Stimulated activated CD4-positive, alpha-beta T cell treated with anti-CD3 and anti-CD28 coated beads, Interleukin-1b, Interleukin-23, amount 100 ng/mL, for 4 hours (primary cell): ENCODE measurements at places on chromosomes 5 and 9.

DNA sequence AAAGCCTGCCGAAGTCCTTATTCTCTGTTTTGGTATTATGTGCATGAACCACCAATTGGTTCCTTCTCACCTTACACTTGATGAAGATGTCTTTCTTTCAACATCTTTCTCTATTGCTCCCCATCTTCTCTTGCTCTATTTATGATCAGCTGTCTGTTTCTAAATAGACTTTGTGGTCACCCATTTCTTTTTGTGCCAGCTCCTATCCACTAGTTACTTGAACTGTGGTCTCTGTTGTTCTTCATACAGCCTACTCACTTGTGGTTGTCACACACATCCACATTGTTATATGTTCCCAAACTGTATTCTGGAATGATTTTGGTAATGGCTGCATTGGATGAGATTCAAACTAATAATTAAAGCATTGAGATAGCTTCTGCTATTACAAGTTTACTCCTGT lies 11.4 kb downstream of the VCAN start:
- no peak for DNase-seq

- peak; percentile 12 for DNase-seq
These were observed 828 bp downstream of the ZSWIM6 start for GRCh38 chr5:61332851-61333320.

- no peak for DNase-seq
These were observed 2.0 kb upstream of the EBF1 start for GRCh38 chr5:159101685-159102084.

DNA sequence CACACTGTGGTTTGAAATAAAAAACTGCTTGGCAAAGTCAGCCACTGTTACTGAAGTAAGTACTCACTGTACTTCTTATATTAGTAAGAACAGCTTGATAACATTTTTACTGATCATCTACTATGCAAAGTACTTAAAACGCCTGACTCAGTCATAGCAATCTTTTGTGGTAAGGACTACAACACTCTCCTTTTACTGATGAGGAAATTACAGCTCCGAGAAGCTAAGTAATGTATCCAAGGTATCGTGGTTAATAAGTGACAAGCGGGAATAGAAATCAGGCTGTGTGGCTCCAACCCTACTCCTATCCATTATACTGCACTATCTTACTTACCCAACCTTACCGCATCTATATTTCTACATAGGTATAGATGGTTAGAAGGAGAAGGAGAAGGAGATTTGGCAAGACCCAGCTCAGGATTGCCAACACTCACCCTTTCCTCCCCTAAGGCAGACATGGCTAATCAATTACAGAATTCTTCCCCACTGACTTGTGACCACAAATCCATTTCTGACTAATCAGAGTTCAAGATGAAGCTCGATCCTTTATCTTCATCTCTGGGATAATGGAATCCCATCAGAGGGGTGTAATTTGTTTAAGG lies 281.4 kb downstream of the SPOCK1 start:
- no peak for DNase-seq

DNA sequence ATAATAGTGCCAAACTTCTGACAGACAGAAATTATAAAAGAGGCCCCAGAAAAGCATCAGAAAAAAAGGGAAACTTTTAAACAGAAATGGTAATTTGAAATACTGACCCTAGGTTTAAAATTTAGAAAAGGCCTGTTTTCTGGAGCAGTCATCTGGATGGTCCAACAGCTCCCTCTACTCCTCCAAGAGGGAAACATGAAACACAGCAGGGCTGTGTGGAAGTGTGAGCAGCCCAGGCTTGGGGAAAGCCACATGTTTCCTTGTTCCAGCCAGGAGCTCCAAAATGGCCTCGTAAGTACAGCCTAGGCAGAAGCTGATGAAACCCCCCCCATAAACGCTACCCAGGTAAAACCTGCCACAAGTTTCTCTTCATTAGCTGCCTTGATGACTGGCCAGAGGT lies 499.3 kb upstream of the ADAMTS16 start:
- no peak for DNase-seq

DNA sequence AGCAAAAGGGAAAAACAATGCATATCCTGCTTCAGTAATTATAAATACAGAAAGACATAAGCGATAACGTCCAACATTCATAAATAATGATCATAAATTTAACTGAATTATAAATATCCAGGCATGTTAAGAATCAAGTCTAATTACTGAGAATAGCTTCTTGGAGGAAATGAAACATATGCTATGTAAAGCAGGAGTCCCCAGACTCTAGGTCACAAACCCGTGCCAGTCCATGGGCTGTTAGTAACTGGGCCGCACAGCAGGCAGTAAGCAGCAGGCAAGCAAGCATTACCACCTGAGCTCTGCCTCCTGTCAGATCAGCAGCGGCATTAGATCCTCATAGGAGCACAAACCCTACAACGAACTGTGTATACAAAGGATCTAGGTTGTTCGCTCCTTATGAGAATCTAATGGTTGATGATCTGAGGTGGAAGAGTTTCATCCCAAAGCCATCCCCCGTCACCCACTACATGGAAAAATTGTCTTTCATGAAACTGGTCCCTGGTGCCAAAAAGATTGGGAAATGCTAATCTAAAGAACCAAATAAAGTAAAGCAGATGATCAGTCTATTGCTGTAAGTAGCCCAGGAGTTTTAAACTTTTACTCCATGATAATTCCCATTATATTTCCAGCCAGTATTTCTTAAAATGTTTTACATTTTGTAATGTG lies 50.4 kb downstream of the CERT1 start:
- DNase-seq = no peak

DNA sequence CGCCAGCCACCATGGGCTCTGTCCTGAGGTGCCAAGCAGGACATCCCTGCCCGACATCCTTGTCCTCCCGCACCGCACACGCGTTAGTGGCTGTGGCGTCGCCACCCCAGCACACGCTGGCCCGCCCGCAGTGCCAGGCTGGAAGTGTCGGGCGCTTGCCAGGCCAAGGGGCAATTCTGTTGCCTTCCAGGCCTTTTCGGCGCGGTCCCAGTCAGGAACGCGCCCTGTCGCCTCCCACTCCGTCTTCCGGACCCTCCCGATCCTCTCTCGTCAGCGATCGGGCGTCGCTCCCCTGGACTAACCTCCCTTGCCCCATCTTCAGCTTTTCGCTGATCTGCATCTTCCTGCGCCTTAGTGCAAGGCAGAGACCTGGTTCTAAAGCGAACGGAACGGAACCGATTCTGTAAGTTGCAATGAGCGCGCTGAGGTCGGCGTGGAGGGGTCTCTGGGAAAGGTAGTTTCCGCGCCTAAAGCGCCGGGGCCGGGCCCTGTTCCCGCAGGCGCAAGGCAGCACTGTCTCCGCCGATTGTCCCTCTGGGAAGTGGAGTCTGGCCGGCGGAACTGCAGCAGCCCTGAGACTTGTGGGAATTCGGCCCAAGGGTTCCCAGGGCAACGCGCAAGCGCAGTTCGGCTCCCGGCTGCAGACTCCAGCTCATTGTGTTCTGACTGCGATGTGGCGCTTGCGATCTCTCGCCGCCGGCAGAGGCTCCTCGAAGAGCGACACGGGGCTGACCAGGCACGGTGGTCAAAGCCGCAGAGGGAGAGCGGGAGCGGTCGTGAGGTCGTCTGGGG lies at the start of gene ZNF454:
TSS of gene ZNF454 (plus strand) at position 630 of the 792 bp plus-strand sequence. CDS start 1,594 bp downstream, outside the sequence.
- DNase-seq = no peak

GRCh38 chr9:114735704-114736103 lies 53.7 kb upstream of the TEX48 start:
- no peak for DNase-seq

- no peak for DNase-seq
These were observed 106.2 kb upstream of the SLC24A2 start for GRCh38 chr9:19895006-19895405.

DNA sequence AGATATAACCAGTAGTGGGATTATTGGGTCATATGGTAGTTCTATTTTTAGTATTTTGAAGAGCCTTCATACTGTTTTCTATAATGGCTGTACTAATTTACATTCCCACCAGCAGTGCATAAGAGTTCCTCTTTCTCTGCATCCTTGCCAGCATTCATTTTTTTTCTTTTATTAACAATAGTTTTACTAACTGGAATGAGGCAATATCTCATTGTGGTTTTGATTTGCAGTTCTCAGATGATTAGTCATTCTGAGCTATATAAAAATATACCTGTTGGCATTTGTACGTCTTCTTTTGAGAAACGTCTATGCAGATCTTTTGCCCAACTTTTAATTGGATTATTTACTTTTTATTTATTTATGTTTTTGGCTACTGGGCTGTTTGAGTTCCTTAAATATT lies 1579.3 kb upstream of the CDH6 start:
- DNase-seq = no peak

DNA sequence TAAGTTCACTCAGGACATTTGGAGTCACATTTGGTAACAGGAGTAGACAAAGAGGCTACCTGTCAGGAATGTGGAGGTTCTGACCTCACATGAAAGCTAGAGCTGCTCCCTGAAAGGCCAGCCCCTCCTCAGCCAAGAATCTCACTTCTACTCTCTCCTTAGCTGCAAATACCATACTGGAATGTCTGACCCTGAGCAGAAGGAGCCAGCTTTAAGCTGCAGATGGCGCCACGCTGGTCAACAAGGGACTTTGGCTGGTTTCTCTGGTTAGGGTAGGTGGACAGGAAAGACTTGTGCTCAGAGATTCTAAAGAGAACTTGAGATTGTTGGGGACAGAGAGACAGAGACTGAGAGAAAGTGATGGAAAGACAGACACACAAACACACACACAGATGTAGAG lies 21.9 kb downstream of the ASTN2 start:
- no peak for DNase-seq

GRCh38 chr9:504921-505740 lies 290.5 kb downstream of the DOCK8 start:
- no peak for DNase-seq

DNA sequence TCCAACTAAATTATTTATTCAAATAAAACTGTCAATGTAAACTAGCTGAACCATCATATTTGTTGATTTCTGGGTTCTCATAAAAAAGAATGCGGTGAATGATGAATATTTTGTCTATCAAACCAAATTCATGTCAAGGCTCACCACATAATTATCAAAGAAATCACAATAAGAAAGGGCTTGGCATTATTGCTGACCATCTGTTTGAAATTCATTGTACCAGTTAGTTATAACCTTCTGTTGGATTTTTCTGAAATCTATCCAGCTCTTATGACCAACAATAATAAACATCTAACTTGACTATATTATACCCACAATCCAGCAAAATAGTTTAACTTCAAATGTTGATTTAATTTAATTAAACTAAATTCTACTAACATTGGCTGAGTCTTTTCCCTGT lies 53.1 kb downstream of the GABRA1 start:
- no peak for DNase-seq

GRCh38 chr5:161380486-161380885 lies 166.0 kb downstream of the GABRB2 start:
- no peak for DNase-seq

DNA sequence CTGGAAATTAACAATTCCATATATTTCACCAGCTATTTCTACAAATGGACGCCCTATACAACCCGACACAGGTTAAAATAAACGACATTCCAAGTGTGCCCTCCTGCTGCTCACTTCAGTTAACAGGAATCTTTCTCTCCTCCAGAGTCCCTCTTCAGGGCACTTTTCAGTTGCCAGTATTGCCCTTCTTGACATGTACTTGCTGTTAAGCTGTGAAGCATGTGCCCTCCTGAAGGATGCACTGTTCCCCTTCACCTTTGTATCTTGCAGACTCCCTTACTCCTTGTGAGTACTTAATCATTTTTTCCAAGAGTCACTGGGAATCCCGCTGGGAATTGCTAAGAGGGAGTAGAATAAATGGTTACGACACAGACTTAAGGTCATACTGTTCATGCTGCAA lies 364.1 kb downstream of the CTNND2 start:
- DNase-seq = no peak

- no peak for DNase-seq
These were observed 36.0 kb upstream of the BARHL1 start for GRCh38 chr9:132546148-132547051.

- no peak for DNase-seq
These were observed 70.8 kb upstream of the UNC5A start for GRCh38 chr5:176739461-176740051.

DNA sequence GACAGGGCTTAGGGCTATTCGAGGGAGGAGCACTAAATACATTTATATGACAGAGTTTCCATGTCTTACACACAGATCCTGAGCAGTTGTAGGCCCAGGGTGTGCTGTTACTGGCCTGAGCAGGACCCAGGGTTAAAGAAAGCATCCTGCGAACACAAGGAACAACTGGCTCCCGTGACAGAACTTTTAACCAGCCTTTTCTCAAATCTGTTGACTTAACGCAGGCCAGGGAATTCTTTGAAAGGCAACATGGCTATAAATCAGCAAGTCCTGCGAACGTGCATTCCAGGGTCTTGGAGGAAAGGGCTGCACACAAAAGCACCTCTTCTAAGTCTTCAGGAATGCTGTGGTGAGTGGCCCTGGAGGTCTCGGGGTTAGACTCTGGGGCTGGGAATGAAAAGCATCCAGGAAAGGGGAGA lies 45.2 kb upstream of the ANKRD55 start:
- no peak for DNase-seq

- DNase-seq = no peak
These were observed 258.1 kb upstream of the EDIL3 start for GRCh38 chr5:84642795-84643194.

DNA sequence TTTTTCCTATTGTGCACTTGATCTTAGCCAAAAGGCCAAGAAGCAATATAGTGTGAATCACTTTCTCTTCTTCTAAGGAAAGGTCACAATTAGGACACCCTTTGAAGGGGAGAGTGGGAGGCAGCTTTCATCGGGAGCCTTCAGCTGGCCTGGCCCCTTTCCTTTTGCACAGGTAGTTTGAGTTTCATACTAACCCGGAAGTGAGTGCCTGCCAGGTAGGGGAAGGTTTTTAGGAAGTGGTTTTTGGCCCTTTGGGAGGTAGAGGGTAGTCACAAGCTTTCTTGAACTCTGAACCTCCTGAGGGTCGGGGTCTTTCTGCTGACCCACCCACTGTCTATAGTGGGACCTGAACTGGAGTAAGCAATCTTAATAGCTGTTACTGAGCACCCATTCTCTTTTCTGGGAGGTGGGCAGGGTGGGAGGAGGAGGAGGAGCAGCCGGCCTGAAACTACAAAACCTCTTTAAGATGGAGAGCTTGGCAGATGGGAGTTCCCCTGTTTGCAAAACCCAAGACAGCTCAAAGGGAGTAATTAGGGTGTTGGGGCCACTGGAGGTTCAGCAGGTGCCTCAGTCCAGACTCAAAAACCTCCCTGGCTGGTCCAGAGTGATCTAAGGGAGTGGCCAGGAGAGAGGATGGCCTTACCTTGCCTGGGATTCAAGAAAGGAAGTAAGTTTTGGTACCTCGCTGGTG lies 6.0 kb downstream of the LARP1 start:
- no peak for DNase-seq

- DNase-seq = no peak
These were observed 49.1 kb upstream of the RNU6ATAC start for GRCh38 chr9:134213508-134213850.

- no peak for DNase-seq
These were observed 23.6 kb upstream of the CEP72 start for GRCh38 chr5:588406-588995.

DNA sequence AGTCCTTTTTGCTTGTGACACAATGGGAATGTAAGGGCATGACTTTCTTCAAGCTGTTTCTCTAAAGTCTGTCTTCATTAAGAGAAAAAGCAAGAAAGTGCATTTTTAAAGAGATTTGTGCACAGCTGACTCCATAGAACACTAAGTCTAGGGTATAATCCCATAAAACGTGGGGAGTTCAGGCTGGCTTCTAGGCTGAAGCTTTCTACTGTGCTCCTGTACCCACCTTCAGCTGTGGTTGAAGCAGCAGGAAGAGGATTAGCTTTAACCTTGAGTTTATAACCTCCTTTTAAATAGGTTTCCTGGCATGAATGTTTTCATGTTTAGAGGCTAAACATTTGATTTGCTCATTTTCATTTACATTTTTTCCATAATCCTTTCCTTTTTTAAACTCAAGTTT lies 126.4 kb downstream of the HACD4 start:
- no peak for DNase-seq

GRCh38 chr9:4292781-4293180 lies 7.1 kb downstream of the GLIS3 start:
- DNase-seq = no peak
